GM12865 (cell line): ENCODE measurements at places on chromosomes 16 and 17.

GRCh38 chr16:27822529-27822928 is 241.0 kb downstream of the GSG1L start:
- DNase-seq: no peak

GRCh38 chr17:19359856-19360255 is 2.7 kb downstream of the B9D1 start:
- no peak for DNase-seq

- no peak for DNase-seq
Measured at GRCh38 chr17:17856386-17856785, 19.6 kb upstream of the SREBF1 start.

GRCh38 chr17:68514831-68515635 is 2.8 kb downstream of the PRKAR1A start:
- DNase-seq: no peak

DNA sequence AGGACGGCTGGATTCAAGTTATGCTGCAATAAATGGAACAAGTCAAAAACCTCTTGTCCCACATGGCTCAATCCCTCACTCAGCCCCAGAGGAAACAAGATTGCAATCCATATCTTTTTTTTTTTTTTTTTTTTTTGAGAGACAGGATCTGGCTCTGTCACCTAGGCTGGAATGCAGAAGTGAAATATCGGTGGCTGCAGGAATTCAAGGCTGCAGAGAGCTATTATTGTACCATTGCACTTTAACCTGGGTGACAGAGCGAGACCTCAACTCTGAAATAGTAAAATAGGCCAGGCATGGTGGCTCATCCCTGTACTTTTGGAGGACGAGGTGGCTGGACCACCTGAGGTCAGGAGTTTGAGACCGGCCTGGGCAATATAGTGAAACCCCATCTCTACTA is 2.7 kb upstream of the PDE6G start:
- no peak for DNase-seq

DNA sequence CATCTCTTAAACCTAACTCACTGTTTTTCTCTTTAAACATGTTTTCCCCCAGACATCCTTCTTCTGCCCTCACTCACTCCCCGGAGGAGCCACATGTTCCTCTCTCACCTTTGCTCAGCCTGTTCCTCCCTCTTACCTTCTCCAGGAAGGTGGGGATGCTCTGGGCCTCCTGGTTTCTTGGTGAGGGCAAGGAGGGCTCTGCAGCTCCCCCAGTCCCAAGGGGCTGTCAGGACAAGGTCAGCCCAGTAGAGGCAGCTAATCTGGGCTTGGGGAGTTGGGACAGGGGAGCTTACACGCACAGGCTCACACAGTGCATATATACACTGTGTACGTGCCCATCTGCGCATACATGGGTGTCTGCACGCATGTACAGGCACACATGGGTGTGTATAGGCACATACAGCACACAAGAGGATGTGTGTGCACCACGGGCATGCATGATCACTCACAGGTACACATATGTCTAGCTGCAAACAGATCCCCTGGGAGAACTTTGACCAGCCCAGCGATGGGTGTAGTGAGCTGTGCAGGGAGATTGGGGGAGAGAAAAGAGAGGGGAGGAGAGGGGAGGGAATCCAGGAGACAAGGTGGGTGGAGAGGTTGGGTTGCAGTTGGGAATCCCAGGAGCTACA is 28.6 kb upstream of the SPNS3 start:
- DNase-seq: peak; percentile 65

DNA sequence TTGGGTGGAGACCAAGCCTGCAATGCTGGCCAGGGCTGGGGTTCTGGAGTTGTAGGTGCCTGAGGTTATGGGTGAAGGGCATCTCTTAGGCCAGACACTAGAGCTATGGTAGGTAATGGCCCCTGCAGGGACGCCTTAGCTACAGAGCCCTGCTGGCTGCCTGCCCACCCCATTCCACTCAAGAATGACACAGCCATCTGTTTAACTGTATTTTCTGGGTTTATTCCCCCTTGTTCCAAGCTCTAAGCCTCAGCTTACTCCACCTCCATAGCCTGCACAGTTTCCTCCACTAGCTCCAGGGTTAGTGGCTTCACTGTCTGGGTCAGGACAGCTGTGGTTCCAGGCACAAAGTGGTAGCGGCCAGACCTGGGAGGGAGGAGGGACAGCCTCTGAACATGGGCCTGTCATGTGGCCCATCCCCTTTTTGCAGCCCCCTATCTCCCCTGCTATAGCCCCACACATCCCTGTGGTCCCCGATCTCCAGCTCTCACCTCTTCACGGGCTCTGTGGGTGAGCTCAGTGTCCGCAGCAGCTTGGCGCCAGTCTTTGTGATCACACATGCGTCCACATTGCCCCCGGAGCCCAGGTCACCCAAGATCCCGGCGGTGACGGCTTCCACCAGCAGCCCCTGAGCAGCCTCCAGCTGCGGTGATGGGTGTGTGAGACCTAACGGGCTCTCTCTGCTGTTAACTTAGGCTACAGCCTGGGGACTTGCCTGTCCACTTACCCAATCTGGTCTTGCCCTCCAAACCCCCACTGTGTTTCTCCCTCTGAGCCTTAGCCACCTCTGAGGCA is 2.1 kb downstream of the PSMB10 start:
- DNase-seq: no peak

- peak; percentile 54 for DNase-seq
Measured at GRCh38 chr17:7883781-7884386, 4.7 kb upstream of the CHD3 start.
